SK-MEL-5 (cell line): ENCODE measurements at places on chromosomes 5 and 9.

DNA sequence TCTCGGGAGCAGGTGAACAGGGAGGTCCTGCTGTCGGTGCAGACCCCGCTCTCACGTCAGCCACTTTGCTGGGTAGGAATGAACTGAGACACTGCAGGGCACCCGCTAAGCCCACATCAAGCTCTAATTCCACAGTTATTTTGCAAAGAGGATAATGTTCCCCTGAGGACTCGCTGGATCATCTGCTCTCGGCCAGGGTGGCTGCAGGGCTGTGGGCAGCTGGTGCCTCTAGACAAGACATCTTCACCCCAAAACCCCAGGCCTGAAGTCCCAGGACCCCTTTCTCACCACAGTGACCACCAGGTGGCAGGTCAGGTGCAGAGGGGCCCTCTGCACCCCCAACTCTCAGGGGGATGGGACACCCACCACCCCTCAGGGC is 135.1 kb upstream of the PPP1R26 start:
- DNase-seq, result no peak

- DNase-seq, result no peak
Observed at GRCh38 chr9:135647884-135648283, 8.5 kb upstream of the GLT6D1 start.

- no peak for DNase-seq
Observed at GRCh38 chr9:109969573-109970237, 189.7 kb downstream of the PALM2AKAP2 start.

DNA sequence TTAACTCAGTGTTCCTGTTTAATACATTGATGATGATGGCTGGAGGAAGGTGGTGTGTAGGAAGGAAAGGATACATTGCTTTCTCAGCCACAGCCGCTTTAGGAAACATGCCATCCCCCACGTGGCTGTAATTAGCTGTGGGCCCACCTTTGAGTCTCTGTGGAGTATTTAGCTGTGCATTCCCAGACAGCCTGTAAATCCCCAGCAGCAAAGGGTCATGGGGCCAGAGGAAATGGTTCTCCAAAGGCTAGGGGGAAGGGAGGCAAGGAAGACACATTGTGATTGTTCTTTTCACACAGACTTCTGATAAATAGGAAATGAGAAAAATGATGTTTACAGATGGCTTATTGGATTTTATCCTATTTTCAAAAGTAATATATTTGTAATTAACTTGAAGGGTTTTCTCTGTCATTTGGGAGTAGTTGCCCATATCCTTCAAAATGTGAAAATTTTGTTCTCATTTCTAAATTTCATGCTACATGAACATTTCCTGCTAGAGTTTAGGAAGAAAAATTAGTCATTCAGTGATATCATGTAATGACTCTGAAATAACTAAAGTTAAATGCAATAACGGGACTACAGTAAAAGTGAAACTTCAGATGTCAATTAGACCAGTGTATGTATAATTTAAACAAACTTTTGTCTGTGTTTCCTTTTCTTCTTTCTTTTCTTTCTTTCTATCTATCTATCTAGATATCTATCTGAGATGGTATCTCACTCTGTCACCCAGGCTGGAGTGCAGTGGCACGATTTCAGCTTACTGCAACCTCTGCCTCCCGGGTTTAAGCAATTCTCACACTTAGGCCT is 24.3 kb upstream of the F2R start:
- peak; percentile 16 for DNase-seq

- DNase-seq, result no peak
Observed at GRCh38 chr5:32165597-32165996, 8.5 kb downstream of the GOLPH3 start.

- DNase-seq, result no peak
Observed at GRCh38 chr5:163867324-163867723, 361.9 kb downstream of the MAT2B start.

GRCh38 chr5:142170254-142170953 is 61.8 kb downstream of the NDFIP1 start:
- DNase-seq, result no peak

GRCh38 chr5:95223566-95224258 is 61.2 kb downstream of the MCTP1 start:
- no peak for DNase-seq

GRCh38 chr5:115429345-115429940 is 115.1 kb downstream of the FEM1C start:
- DNase-seq, result no peak
